ENCODE measurements at places on chromosomes 2 and 18.

- DNase-seq: no peak
These were observed 52.7 kb downstream of the PID1 start for GRCh38 chr2:229218329-229218921.

GRCh38 chr2:128375454-128375853 lies 56.8 kb upstream of the HS6ST1 start:
- no peak for DNase-seq

GRCh38 chr18:2914881-2915240 lies 68.1 kb downstream of the EMILIN2 start:
- no peak for DNase-seq

DNA sequence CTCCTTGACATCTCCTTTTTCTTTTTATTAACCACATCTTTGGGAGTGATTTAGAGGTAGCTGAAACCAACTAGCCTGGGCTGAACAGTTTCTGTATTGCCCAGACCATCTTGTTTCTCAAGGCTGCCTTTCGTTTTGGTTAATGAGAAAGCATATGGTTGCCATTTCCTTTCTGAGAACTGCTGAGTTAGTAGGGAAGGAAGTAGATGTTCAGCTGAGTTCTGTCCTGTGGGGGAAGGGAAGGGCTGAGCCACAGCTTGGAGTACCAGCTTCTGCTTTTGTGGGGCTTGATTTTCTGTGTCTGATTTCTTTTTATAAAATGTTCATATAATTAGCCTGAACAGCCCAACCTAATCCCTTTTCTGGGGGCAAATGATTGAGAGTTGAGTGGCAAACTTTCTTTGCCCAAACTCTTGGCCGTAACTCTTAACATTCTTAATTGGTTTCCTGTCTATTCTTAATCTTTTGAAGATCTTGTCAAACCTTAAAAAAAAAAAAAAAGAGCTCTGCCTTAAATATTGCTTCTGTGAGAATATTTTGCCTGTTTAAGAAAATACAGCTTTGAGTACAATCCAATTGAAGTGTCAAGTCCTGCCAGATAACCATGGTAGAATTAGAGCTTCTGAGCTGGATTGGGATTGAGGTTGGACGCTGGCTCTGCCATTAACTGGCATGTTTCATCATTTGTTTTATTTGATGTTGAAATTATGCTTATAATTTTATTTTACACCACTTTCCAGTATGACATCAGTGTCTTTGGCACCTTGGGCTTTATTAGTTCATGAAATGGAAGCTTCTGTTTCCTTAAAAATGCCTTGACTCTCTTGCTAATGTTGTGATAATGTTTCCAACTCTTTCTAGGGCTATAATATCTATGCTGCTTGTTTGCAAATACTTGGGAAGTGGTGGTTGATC lies 1.9 kb upstream of the NABP1 start:
- DNase-seq: peak; percentile 38

DNA sequence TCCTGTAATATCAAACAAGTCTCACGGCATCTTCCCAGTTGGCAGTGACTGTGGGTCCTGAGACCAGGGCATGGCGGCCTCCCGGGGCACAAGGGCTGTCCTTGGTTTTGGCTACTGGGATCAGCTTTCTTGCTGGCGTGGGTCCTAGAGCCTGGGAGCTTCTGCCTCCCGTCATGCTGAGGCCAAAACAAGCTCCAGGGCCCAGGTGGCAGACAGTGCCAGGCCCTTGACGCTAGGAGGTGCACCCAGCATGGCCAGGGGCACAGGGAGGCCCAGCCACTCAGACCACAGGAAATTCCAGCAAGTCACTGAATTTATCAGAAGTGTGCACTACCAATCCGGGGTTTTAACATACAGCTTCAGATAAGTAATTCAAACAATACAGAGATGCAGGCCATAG lies 184.7 kb downstream of the EIPR1 start:
- no peak for DNase-seq

GRCh38 chr18:48254077-48254602 lies 155.0 kb downstream of the ZBTB7C start:
- DNase-seq: no peak

GRCh38 chr18:79248495-79249060 lies 147.2 kb upstream of the NFATC1 start:
- DNase-seq: no peak

DNA sequence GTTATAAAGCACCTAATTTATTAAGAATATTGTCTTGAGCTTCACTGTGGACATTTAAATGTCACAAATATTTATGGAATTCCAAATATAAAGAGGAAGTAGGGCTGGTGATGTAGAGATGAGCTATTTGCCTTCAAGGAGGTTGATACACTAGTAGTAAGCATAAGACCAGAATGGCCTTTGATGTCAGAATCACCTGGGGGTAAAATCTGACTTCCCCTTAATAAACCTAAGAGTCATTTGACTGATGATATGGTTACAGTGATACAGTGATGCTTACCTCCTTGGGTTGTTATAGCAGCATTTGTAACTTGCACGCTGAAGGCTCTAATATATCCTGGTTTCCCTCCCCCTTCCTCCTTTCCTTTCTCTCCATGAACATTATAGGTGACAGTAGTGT lies 143.7 kb downstream of the CERS6 start:
- DNase-seq: no peak

GRCh38 chr18:57518533-57518932 lies 68.0 kb downstream of the FECH start:
- no peak for DNase-seq

GRCh38 chr2:120395221-120396012 lies 49.5 kb downstream of the INHBB start:
- DNase-seq: no peak

DNA sequence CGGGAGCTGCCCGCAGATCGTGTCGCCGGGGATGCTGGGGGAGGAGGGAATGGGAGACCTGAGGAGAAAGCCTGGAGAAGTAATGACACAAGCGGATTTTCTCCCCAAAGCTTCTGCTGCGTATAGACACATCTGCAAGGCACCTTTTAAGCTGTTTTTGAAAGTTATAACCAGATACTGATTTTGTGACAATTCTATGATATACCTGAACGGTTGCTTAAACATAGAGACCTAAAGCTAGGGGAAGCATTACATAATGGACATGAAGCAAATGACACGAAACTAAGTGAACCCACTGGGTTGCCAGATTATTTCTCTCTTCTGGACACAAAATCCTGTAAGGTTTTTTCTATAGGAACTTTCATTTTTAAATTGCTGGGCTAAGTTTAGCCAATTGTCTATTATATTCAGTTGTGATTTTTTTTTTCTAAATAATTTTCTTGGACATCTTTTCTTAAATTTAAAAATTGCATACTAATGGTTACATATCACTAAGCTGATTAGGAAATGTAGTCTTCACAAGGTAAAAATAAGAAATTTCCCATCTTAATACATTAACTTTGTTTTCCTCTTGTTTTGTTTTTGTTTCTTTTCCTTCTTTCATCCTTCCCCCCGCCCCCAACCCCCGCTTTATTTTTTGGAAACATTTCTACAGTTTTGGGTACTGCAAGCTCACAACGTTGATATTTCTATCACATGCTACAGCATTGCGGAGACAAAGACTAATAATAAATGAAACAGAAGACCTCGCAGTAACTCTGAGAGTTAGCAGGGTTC lies 1.3 kb downstream of the OSBPL6 start:
- DNase-seq: no peak

GRCh38 chr2:152097290-152097800 lies 1.5 kb downstream of the CACNB4 start:
- DNase-seq: no peak

GRCh38 chr2:219681694-219682300 lies 54.4 kb downstream of the SLC4A3 start:
- no peak for DNase-seq

- DNase-seq: no peak
These were observed 7.3 kb downstream of the STK25 start for GRCh38 chr2:241501099-241501541.

DNA sequence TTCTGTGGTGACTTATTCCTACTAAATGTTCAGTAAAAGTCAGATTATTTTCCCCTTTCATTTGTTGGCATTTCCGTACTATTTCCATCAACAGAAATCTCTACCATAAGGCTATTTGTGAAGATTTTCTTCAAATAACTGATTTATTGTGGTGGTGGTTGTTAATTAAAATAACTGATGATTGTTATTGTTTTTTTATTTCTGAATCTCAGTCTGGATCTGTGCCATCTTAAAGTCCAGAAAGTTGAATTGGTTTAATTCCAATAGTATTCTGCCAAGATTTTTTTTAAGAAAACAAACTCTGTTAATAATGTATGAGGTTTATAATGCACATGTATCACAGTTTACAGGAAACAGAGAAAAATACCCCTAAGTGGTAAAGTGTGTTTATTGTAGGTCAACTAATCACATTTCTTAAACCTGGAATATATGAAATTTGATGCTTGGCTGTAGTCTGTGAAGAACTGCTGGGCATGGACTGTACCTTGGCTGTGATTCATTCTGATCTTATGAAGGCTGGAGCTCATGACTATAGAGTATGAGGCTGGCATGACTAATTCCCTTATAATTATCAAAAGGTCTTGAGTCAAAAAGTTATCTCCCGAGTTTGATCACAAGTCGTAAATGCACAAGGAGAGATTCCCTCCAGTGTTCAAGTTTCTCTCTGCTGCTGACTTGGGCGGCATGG lies 134.2 kb upstream of the RND3 start:
- DNase-seq: no peak

GRCh38 chr2:20141056-20141762 lies 83.7 kb downstream of the SDC1 start:
- DNase-seq: no peak

DNA sequence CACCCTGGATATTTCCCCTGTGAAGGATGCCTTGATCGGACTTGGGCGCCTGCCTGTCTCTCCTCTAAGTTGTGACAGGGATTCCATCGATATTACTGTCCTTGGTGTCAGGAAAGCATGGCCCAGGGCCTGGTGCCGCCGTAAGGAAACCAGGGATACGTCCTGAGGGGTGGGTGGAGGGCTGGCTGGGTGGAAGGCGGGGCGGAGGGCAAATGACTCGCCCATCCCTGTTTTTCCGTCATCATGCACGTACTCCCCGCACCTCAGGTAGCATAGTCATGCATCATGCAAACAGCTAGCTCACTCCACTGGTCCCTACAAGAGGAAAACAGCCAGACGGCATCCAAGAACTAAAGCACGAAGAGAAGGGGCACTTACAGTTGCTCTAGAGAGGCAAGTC lies 57.1 kb downstream of the PXDN start:
- DNase-seq: no peak

DNA sequence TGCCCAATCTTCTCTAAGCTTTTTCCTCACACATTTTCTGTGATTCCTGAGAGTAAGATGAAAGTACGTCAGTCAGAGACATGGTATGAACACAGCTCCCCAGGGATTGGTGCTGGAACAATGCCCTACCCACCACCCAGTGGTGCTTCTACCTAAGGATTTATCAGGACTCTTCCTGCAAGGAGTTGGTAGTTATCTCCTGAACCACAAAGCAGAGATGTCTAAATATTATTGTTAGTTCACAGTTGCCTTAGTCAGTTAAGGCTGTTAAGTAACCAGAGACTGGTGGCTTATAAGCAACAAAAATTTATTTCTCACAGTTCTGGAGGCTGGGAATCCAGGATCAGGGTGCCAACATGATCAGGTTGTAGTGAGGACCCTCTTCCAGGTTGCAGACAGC lies 60.3 kb upstream of the CCDC85A start:
- no peak for DNase-seq

DNA sequence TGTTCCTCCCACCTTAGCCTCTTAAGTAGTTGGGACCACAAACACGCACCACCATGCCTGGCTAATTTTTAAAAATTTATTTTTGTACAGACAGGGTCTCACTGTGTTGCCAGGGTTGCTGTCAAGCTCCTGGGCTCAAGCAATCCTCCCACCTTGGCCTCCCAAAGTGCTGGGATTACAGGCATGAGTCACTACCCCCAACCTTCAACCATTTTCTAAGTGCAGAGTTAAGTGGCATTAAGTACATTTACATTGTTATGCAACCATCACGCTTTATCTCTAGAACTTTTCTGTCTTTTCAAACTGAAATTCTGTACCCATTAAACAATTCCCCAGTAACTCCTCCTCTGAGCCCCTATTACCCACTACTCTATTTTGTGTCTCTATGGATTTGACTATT lies 45.9 kb upstream of the AFF3 start:
- DNase-seq: no peak

- DNase-seq: no peak
These were observed 550.7 kb downstream of the RIT2 start for GRCh38 chr18:42564761-42565160.

GRCh38 chr2:43228756-43229659 lies 2.6 kb upstream of the ZFP36L2 start:
- DNase-seq: no peak

DNA sequence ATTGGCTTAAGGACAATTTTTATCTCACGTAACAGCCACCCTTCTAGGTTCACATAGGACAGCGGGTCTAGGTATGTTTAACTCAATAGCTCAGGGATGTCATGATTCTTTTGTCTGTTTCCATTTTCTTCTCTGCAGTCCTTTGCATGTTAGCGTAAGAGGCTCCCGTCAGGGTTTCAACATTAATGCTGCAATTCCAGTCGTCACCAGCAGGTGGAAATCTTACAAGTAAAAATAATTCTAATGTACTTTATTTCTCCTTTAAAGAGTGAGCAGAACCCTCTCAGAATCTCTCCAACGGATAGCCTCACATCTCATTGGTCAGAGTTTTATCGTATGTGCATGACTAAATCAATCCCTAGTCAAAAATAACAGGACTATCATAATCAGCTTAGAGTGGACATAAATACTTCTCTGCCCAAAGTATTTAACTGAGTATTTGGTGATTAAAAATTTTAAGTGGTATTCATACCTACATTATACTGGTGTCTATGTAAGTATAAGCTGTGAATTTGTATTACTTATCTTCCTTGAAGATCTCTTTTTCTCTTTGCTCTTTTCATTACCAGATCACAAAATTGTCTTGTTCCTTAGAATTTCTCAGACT lies 487.2 kb upstream of the GCFC2 start:
- DNase-seq: no peak

DNA sequence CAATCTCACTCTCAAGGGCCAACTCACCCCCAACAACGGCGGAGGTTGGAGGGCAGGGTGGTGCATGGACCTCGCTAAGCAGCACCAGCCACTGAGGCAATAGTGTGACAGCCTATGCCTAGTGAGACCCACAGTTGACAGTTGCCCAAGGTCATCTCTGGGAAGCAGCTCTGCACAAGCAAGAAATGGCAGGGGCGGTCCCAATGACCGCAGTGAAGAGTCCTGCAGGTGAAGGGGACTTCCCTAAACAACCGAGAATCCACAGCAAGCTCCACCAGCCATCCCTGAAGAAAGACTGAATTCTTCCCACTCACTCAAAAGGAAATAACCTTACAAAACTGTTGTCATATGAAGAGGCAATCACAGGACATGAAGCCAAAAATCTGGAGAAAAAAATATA lies 313.4 kb upstream of the ID2 start:
- DNase-seq: no peak

DNA sequence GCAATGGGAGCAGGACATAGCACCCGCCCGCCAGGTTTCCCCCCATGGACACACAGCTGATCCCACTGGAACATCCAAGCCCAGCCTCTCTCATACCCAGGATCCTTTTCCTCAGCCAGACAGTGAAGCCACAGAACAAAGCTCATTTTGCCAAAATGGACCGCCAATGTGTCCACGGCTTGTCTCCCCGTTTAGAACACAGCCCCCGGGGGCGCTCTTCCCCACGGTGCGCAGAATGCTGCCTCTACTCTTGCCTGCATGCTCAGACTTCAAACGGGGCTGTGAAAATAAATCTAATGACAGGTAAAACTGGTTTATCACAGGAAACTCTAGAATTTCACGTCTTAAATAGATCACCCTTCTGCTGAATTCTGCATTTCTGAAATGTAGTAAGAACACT lies 548.5 kb upstream of the ID2 start:
- no peak for DNase-seq

Data from stimulated activated CD8-positive, alpha-beta memory T cell treated with anti-CD3 and anti-CD28 coated beads, Interleukin-7, amount 100 ng/mL, for 48 hours (primary cell).